Bronchial smooth muscle cell (primary cell): ENCODE measurements at places on chromosomes 4 and X. TPM values are rescaled to one million over a fixed set of nuclear protein-coding genes. Genes with fewer than 3 reads are reported as not detected.

ACSL4 gene
- 103 and 116 TPM in 2 replicates for total RNA-seq

TLR10 gene
- not detected in 2 replicates for total RNA-seq

LEF1 gene
- not detected in 2 replicates for total RNA-seq

PPEF2 gene
- total RNA-seq, result not detected in 2 replicates

SORBS2 gene
- 0.32 TPM in 1 of 2 replicates, not detected in the other for total RNA-seq

RAB39B gene
- total RNA-seq, result 1.7 and 2.5 TPM in 2 replicates

CWH43 gene
- not detected in 2 replicates for total RNA-seq

ADH4 gene
- total RNA-seq, result not detected in 2 replicates

SORCS2 gene
- 0.26 and 0.79 TPM in 2 replicates for total RNA-seq

MAGEA9B gene
- total RNA-seq, result not detected in 2 replicates

ESX1 gene
- not detected in 2 replicates for total RNA-seq

KLF8 gene
- 1.2 and 2.4 TPM in 2 replicates for total RNA-seq

ERAS gene
- not detected in 2 replicates for total RNA-seq

POU4F2 gene
- total RNA-seq, result not detected in 2 replicates

NEXMIF gene
- not detected in 2 replicates for total RNA-seq

NEK1 gene
- 9.4 and 11.3 TPM in 2 replicates for total RNA-seq

DUX4 gene
- not detected in 2 replicates for total RNA-seq

ADH6 gene
- not detected in 2 replicates for total RNA-seq

IRS4 gene
- total RNA-seq, result under 0.01 TPM in 1 of 2 replicates, not detected in the other

NIPAL1 gene
- not detected in 2 replicates for total RNA-seq

SOX3 gene
- total RNA-seq, result not detected in 2 replicates

TRIM2 gene
- 72.0 and 132 TPM in 2 replicates for total RNA-seq

BEX1 gene
- total RNA-seq, result 0.63 TPM in 1 of 2 replicates, not detected in the other

GLRA2 gene
- total RNA-seq, result not detected in 2 replicates

FAM200B gene
- total RNA-seq, result 14.7 and 20.3 TPM in 2 replicates

POF1B gene
- total RNA-seq, result not detected in 2 replicates

MTCP1 gene
- 21.8 and 24.1 TPM in 2 replicates for total RNA-seq

DDIT4L gene
- 0.26 and 5.8 TPM in 2 replicates for total RNA-seq

TBC1D19 gene
- 29.7 and 60.7 TPM in 2 replicates for total RNA-seq

RS1 gene
- not detected in 2 replicates for total RNA-seq

GPC3 gene
- 0.63 and 7.6 TPM in 2 replicates for total RNA-seq
